Activated T-cell treated with anti-CD3 and anti-CD28 coated beads, Interleukin-2, amount 50 U/mL, for 24 hours (primary cell): ENCODE measurements at places on chromosomes 2 and 18.

- no peak for DNase-seq
Measured at GRCh38 chr18:27014841-27015240, 149.3 kb upstream of the AQP4 start.

GRCh38 chr2:160214461-160215445 is 14.7 kb upstream of the ITGB6 start:
- no peak for DNase-seq

- DNase-seq, result no peak
Measured at GRCh38 chr2:20023688-20024087, 11.2 kb upstream of the MATN3 start.

DNA sequence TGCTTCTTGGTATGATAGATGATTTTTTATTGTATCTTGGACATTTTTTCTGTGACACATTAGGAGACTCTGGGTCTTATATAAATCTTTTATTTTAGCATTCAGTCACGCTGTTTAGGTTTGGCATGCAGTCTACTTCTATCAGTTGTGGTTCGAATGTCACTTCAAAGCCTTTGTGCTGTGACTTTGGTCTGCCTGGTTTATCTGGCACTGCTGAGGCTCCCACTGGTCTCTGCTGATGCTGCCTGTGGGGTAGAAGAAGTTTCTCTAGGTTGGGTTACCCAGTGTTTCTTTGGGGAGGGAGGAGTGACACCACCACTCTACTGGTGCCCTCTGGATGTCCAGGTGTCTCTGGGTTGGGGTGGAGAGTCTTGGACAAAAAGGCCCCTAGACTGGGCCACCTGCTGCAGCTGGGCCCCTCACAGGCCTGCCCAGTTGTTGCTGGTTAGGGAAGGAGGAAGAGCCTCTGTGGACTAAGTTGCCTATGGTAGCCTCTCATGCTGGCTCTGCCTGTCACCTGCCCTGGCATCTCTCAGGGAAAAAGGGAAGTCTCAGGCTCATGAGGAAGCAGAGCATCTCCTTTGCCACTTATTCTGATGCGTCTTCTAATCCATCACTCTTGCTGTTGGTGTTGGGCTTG is 115.4 kb upstream of the HS6ST1 start:
- DNase-seq, result no peak

- DNase-seq, result no peak
Measured at GRCh38 chr18:55878224-55878623, 290.2 kb upstream of the TCF4 start.

GRCh38 chr2:69080071-69080470 is 67.1 kb downstream of the ANTXR1 start:
- no peak for DNase-seq

GRCh38 chr18:7946734-7947377 is 379.7 kb downstream of the PTPRM start:
- DNase-seq, result no peak

- no peak for DNase-seq
Measured at GRCh38 chr2:74026687-74027241, 42.1 kb downstream of the TET3 start.

DNA sequence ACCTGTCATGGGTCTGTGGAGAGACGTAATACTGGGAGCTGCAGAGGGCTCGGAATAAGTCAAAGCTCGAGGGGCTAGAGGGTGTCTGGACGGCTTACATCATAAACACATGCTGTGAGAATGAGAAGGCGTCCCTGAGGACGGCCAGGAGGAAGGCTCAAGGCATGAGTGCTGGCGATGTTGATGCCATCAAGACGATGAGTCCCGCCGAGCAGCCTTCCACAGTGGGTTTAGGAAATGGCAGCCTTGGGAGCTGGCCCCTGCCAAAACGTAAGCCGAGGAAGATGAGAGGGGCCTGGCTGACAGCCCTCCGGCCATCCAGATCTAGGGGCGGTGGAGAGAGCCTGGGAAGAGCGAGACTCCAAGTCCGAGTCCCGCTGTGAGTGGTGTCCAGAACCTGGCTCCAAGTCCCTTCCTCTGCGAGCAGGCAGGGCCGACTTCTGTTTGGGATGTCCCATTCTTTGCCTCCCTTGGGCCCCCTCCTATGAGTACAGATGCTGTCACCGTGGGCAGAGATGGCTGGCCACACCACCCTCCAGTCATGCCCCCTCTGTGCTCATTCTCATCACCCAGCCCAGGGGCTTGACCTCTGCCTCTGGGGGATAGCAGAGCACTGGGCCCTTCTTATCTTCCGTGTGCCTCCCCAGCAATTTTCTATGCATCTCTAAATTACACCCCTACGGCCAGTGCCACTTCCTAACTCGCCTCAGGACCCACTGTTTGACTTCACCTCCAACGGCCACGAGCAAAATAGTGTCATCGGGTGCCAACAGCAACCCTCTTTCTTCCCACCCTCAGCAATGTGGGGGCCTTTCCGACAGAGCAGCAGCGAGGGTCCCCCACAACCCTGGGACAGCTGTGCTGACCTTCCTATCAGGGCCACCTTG is 175.7 kb downstream of the FAM210A start:
- no peak for DNase-seq

- DNase-seq, result no peak
Measured at GRCh38 chr2:18514526-18515461, 45.7 kb downstream of the RDH14 start.

- no peak for DNase-seq
Measured at GRCh38 chr2:174183076-174183475, 65.3 kb downstream of the OLA1 start.

DNA sequence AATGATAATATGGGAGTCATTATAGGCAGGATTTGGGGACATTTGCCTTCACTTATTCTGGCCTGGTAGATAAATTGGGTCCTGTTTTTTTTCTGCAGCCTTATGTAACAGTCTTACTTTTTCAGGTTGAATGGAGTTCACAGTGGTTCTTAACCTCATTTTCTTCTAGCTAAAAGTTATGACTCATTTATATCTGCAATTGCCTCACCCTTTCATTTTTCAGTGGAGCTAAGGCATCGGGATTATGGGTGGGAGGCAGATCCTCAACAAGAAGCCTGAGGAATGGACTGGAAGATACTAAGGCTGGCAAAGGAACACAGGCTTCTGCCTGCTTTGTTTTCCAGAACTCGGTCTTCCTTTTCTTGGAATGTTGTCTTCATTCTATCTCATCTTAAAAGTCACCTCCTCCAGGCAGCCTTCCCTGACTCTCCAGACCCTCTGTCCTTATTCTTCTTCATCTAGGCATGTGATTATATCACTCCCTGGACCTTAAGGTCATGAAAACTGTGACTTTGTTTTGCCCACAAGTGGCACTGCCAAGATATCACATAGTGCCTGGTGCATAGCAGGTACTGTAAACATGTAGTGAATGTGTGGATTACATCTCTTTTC is 41.0 kb upstream of the ACSL3 start:
- DNase-seq, result no peak

DNA sequence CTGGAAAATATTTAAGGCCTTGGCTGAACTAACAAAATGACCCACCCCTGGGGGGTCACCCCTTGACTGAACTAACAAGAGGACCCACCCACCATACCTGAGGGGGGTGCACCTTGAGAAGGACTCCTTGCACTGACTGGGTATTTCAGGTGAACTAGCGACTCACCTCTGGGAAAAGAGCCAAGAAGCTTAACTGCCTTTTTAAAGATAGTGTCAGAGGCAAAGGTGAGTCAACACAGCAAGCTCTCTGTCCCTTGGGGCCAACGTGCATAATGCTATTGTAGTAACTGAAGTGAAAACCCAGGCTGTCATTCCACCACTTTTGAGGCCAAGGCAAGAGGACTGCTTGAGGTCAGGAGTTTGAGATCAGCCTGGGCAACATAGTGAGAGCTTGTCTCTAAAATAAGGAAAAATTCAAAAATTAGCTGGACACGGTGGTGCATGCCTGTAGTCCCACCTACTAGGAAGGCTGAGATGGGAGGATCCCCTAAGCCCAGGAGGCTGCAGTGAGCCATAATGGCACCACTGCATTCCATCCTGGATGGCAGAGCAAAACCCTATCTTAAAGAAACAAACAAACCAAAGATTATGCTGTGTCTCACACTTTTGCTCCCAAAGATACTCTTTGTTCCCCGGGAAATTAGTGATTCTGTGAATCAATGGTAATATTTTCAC is 36.4 kb upstream of the ZCCHC2 start:
- DNase-seq, result no peak

GRCh38 chr2:45890819-45891218 is 239.3 kb downstream of the PRKCE start:
- DNase-seq, result no peak

GRCh38 chr2:119461811-119462210 is 30.2 kb downstream of the TMEM37 start:
- no peak for DNase-seq

- DNase-seq, result no peak
Measured at GRCh38 chr2:191514613-191515012, 163.3 kb upstream of the NABP1 start.

- DNase-seq, result no peak
Measured at GRCh38 chr2:197838036-197838435, 33.6 kb downstream of the PLCL1 start.

DNA sequence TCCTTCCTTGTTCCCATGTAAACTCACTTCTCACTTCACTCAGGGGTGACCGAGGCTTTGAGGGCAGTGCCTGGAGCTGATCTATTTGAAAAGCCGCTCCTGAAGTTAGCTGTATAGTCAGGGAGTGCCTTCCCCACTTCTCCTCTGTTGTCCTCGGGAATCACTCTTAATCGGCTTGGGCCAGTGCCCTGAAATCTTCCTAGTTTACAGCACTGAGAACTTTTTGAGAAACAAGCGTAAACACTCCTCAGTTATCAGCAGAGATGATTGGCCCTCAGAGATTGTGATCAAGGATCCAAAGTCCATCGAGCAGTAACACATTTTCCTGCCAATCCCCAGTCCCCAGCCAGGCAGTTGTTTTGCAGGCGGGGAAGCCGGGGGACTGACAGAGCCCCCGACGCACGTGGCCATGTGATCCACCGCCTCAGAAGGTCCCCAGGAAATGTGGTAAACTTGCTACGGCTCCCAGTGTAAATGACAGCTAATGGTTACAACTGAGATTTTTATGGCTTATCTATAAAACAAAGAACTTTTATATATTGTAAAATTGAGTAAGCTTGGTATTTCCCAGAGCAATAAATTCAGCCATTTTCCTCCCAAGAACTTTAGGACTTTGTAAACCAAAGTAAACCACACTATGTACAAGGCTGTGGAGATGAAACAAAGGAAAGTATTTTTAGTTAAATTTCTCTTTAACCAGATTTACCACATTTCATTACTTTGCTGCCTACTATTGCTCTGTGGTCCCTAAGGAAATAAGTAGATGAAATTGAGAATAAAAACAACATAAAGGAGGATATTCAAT is 53.5 kb downstream of the C18orf63 start:
- DNase-seq, result no peak

- no peak for DNase-seq
Measured at GRCh38 chr2:178111743-178112142, 494 bp upstream of the RBM45 start.
